Transverse colon (tissue), 4 donors: ENCODE measurements at places on chromosomes 4 and X. TPM values are rescaled to one million over a fixed set of nuclear protein-coding genes. Genes with fewer than 3 reads are reported as not detected.
A peak's percentile ranks its signal among the peaks of the same experiment; 100 is the strongest.

SLC6A14 gene
- total RNA-seq, result 0.48 TPM

GPC4 gene
- 15.7 TPM for total RNA-seq

DCHS2 gene
- total RNA-seq, result 2.7 TPM

MSMO1 gene
- 34.0 TPM for total RNA-seq

GAGE12E gene
- not detected for total RNA-seq

GABRB1 gene
- total RNA-seq, result 0.14 TPM

TBC1D19 gene
- 19.1 TPM for total RNA-seq

MECP2 gene
- total RNA-seq, result 44.6 TPM

TEX13C gene
- total RNA-seq, result not detected

DKC1 gene
- 134 TPM for total RNA-seq

F9 gene
- total RNA-seq, result not detected

DNA sequence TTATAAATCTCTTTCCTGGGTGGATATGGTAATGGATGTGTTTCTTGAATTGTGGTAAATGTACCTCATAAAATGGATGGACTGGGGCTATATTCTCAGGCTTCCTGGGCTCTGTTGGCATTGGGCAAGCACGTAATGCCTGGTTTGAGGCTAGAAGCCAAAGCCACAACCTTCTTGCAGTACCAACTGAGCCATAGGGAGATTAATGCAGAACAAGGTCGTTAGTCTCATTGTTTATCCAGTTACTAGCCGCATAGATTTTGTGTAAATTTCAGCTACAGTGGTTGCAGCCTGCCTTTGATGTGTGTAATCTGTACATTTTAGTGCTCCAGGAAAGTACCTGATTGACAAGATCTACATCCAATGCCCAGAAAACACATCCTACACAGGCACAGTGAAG is 7.2 kb upstream of the LEF1 start:
- no peak overlapping the region for H3K4me3 ChIP-seq
- no peaks in the 10 kb centered on the region for H3K36me3 ChIP-seq
- H3K27me3 ChIP-seq, result peaks cover 42% of the 10 kb centered on the region
- no peak for DNase-seq

- no peaks in the 10 kb centered on the region for H3K4me1 ChIP-seq
- H3K27ac ChIP-seq, result no peak overlapping the region
- no peaks in the 10 kb centered on the region for H3K36me3 ChIP-seq
- H3K27me3 ChIP-seq, result no peaks in the 10 kb centered on the region
- DNase-seq, result no peak
Observed at GRCh38 chr4:113375964-113376666, 326.7 kb downstream of the ANK2 start.

DNA sequence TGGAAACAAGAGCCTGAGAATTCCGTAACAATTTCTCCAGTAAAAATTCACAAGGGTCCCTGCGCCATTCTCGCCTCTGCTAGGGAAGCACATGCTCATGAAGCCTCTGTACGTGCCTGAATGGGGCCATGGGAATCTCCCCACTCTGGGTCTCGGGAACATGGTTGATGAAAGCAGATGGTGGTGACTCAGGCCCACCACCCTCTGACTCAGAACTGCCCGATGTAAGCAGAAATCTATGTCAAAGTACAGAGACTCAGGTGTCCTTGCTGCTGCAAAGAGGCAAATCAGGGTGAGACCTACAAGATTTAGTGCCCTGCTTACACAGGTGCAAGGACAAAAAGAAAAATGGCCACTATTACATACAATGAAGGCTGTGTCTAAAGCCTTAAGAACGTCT is 65.0 kb downstream of the SCD5 start:
- no peaks in the 10 kb centered on the region for H3K4me1 ChIP-seq
- no peak for DNase-seq
- no peak overlapping the region for H3K4me3 ChIP-seq
- no peaks in the 10 kb centered on the region for H3K27me3 ChIP-seq
- no peak overlapping the region for H3K27ac ChIP-seq
- no peaks in the 10 kb centered on the region for H3K36me3 ChIP-seq

DNA sequence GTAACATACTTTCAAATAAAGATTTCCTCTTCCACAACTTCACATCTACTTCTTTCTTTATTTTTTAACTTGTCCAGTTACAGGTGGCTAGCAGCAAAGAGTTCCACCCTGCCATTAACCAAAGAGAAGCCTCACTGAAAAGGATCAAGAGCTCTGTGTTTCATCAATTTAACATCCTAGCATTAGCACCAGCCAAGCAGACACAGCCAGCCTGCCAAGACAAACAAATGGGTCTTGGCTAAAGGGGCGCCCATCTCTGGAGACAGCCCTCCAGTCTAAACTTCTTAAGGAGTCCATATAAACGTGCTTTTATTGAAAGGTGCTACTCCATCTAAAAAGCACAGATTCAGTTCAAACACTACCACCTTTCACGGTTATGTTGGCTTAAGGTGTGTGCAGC is 105.3 kb downstream of the ADAMTS3 start:
- no peaks in the 10 kb centered on the region for H3K27me3 ChIP-seq
- H3K4me3 ChIP-seq, result no peak overlapping the region
- no peaks in the 10 kb centered on the region for H3K36me3 ChIP-seq
- H3K4me1 ChIP-seq, result no peaks in the 10 kb centered on the region
- no peak for DNase-seq
- H3K27ac ChIP-seq, result no peak overlapping the region

- no peak overlapping the region for H3K4me3 ChIP-seq
- no peaks in the 10 kb centered on the region for H3K36me3 ChIP-seq
- H3K27me3 ChIP-seq, result no peaks in the 10 kb centered on the region
- H3K4me1 ChIP-seq, result no peaks in the 10 kb centered on the region
- no peak for DNase-seq
Observed at GRCh38 chr4:71466775-71467174, 128.0 kb downstream of the SLC4A4 start.

DNA sequence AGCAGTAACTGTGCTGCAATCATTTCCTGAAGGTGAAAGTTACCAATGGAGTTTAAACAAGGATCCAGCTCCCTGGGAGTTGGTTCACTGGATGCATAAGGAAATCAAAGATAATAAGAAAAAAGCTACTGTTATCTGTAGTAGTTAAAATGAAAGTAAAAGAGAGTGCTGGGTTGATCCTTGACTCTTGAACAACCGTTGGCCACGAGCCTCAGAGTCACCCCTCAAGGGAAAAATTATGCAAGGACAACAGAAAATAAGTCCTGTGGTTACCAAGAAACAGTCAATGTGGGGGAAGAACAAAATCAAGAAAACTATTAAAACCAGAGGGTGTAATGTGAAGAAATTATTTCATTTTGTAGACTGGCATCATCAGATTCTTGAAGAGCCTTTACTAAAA is 49.7 kb upstream of the DDIT4L start:
- H3K36me3 ChIP-seq, result no peaks in the 10 kb centered on the region
- H3K4me3 ChIP-seq, result no peak overlapping the region
- no peaks in the 10 kb centered on the region for H3K4me1 ChIP-seq
- no peak for DNase-seq

DNA sequence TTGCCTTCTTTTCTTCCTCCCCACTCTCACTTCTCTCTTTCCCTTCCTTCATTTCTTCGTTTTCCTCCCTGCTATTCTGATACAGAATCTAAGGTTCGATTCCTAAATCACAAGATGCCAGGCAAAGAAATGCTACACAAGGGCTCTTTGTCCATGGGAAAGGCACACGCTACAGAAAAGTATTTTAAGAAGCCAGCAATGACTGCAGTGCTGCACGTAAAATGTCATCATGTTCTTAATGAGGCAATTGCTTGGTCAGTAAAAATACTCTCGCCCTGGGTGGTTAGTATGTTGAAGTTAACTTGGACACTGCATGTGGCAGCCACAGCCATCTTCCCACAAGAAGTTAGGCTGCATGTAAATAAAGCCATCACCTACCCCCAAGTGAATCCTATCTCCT is 178.4 kb downstream of the DHX15 start:
- no peak overlapping the region for H3K4me3 ChIP-seq
- no peaks in the 10 kb centered on the region for H3K4me1 ChIP-seq
- H3K27ac ChIP-seq, result no peak overlapping the region
- H3K27me3 ChIP-seq, result no peaks in the 10 kb centered on the region
- no peak for DNase-seq

- no peaks in the 10 kb centered on the region for H3K36me3 ChIP-seq
- H3K4me3 ChIP-seq, result no peak overlapping the region
- no peak overlapping the region for H3K27ac ChIP-seq
Observed at GRCh38 chr4:61003301-61003700, 196.8 kb upstream of the ADGRL3 start.

DNA sequence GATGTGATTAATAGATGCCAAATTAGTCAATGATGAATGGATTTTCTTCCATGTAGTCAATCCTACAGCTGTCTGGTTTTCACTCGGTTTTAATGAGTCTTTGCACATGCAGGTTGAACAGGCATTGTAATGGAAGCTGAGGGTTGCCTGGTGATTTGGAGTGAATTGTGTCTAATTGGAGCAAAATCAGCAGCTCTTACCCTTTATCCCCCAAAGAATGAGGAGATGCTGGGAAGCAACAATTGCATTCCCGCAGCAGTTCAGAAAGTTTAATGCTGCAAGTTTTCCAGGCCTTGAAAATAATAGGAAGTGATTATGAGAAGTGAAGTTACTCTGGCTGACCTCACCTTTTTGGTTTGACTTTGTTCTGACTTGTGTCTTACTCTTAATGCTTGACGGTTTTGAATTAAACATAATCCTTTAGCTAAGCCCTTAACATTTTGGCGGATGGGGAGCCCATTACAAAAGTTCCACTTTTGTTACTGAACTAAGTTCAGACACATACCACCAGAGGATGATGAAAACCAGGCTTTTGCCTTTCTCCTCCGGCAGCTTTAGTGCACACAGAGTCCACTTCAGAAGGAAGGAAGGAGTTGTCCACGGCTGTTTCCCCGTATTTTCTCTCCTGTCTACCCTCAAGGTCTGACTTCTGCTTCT is 78.8 kb upstream of the TBC1D9 start:
- no peak for DNase-seq
- H3K4me1 ChIP-seq, result no peaks in the 10 kb centered on the region
- no peaks in the 10 kb centered on the region for H3K27me3 ChIP-seq
- H3K36me3 ChIP-seq, result no peaks in the 10 kb centered on the region
- no peak overlapping the region for H3K4me3 ChIP-seq
- H3K27ac ChIP-seq, result peak overlapping the region; percentile 10

GRCh38 chrX:131792356-131792749 is 230.7 kb upstream of the STK26 start:
- no peaks in the 10 kb centered on the region for H3K27me3 ChIP-seq
- DNase-seq, result peak; percentile 94
- no peaks in the 10 kb centered on the region for H3K36me3 ChIP-seq

GRCh38 chrX:41922431-41923151 is 763 bp downstream of the CASK start:
- no peaks in the 10 kb centered on the region for H3K36me3 ChIP-seq
- H3K27me3 ChIP-seq, result no peaks in the 10 kb centered on the region
- H3K4me1 ChIP-seq, result no peaks in the 10 kb centered on the region
- peak; percentile 21 for DNase-seq
- peak overlapping the region; percentile 93 for H3K27ac ChIP-seq

DNA sequence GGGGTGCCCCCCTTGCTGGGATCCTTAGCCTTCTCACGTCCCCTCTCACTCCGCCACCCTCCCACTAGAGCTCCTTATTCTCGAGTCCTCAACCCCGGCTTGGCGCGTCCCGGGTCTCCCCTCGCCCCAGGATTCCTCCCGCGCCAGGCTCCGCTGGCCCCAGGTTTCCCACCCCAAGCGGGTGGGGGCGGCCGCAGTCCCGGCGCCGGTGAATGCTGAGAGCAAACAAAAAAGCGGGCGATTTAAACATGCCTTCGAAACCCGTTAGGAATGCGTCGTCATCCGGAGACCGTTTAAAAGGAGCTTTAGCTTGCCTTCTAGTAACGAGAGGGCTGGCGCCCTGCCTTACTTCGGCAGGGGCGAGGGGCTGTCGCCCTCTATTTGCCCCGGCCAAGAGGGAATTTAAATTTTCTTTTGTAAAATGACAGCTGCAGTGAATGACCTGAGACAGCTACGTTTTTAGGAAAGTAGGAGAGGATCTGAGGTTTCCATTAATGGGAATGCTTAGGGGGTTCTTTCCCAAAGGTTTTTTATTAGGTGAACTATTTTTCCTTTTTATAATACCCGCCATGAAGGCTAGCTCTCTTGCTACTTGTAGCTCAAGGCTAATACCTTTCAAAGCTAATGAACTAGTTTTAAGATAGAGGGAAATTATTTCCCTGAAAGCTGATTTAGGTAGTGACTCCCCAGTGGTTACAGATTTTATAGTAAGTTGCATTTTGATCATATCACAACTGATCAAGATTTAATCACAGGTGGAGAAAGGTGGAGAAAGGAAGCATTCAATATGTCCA is 3.1 kb downstream of the JADE1 start:
- no peaks in the 10 kb centered on the region for H3K36me3 ChIP-seq
- H3K4me1 ChIP-seq, result peaks cover 15% of the 10 kb centered on the region
- no peak for DNase-seq
- H3K27ac ChIP-seq, result peak overlapping the region; percentile 96
- no peaks in the 10 kb centered on the region for H3K27me3 ChIP-seq

DNA sequence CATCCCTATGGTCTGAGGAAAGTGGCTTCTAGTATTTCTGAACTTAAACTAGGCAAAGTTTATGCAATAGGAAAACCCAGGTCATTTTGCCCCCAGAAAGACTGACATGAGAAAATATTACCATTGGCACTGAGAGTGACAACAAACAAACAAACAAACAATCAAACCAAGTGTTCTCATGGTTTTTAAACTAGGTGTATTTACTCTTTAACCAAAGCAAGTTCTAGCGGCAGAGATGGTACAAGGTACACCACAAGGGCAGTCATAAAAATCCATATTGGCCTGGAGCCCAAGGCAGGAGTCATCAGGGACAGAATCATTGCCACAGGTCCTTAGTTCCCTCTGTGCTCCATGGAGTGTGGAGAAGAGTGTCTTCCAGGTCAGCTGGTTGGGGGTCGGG is 26.0 kb upstream of the ENPEP start:
- no peaks in the 10 kb centered on the region for H3K27me3 ChIP-seq
- peak overlapping the region; percentile 43 for H3K27ac ChIP-seq
- no peaks in the 10 kb centered on the region for H3K36me3 ChIP-seq

GRCh38 chr4:93710847-93711430 is 117.6 kb upstream of the ATOH1 start:
- no peak overlapping the region for H3K27ac ChIP-seq
- H3K27me3 ChIP-seq, result no peaks in the 10 kb centered on the region
- no peak overlapping the region for H3K4me3 ChIP-seq
- no peaks in the 10 kb centered on the region for H3K36me3 ChIP-seq

GRCh38 chrX:30618160-30618765 is 35.0 kb upstream of the GK start:
- no peaks in the 10 kb centered on the region for H3K27me3 ChIP-seq
- H3K4me3 ChIP-seq, result no peak overlapping the region
- H3K27ac ChIP-seq, result no peak overlapping the region
